ENCODE measurements at places on chromosomes 3 and 15.

- no peak for DNase-seq
These were observed 21.3 kb upstream of the BNC1 start for GRCh38 chr15:83305704-83306291.

- DNase-seq = no peak
These were observed 6.6 kb downstream of the TMEM212 start for GRCh38 chr3:171849617-171850319.

DNA sequence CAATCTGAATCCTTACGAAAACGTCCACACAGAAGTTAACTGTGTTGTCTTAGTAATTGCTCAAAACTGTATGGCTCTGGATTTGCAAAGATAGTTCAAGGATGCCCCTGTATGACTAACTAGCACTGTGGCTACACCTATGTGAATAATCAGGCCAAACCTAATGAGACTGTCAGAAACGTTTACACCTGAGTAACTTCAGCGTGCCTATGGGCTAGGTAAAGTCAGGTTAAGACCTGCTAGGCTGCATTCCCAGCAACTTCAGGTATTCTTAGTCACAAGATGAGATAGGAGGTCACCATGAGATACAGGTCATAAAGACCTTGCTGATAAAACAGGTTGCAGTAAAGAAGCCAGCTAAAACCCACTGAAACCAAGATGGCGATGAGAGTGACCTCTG, 87.8 kb upstream of the PLXND1 start:
- DNase-seq = no peak

DNA sequence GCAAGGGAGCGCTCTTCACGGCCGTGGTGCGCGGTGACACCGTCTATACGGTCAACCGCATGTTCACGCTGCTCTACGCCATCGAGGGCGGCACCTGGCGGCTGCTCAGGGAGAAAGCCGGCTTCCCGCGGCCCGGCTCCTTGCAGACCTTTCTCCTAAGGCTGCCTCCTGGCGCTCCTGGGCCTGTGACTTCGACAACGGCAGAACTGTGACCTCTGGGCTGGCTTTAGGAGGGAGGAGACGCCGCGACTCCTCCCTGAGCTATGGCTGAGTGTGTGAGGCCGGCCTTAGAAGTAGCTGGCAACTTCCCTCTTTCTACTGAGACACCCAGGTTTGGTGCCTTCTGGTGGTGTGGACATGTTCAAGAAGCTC, 1.4 kb downstream of the KBTBD13 start:
- DNase-seq = no peak

DNA sequence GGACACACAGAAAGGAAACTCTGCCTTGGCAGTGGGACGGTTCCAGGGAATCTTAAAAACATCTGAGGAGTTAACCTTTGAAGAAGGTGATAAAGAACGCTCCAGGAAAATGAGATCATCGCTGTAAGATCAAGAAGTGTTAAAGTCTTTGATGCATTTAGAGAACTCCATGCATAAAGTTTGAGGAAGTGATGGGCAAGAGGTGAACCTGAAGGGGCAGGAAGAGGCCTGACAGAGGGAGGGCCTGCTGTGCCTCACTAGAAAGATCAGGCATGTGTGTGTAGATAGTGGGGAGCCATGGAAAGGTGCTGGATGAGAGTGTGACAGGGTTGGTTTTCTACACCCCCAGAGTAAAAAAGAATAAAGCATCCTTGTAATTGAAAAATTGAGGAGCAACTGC, 889.2 kb downstream of the MCTP2 start:
- no peak for DNase-seq

DNA sequence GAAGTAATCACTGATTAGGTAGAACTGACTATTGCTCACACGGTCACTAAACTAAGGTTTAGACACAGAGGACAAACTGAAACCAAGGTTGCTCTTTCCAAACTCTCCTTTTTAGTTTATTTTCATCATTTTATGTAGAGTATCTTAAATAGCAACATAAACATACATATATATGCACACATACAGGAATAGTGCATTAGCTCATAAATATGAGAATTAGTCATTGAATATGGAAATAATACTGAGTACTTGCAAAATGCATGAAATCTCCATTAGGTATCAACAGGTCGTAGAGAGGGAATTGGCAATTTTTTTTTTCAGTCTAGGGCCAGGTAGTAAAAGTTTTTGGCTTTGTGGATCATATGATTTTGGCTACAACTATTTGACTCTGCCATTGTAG, 557.1 kb downstream of the NLGN1 start:
- no peak for DNase-seq

GRCh38 chr3:197306374-197307086, 8.1 kb upstream of the DLG1 start:
- DNase-seq = no peak

- DNase-seq = no peak
These were observed 461.5 kb downstream of the TUSC7 start for GRCh38 chr3:117171124-117171523.

GRCh38 chr15:29888646-29889045, 66.4 kb upstream of the TJP1 start:
- DNase-seq = peak; percentile 73

- no peak for DNase-seq
These were observed 169.7 kb upstream of the NR2F2 start for GRCh38 chr15:96160800-96161199.

GRCh38 chr3:107629566-107629965, 106.8 kb downstream of the BBX start:
- no peak for DNase-seq

- DNase-seq = no peak
These were observed 82.4 kb upstream of the ST3GAL6 start for GRCh38 chr3:98680723-98681122.

DNA sequence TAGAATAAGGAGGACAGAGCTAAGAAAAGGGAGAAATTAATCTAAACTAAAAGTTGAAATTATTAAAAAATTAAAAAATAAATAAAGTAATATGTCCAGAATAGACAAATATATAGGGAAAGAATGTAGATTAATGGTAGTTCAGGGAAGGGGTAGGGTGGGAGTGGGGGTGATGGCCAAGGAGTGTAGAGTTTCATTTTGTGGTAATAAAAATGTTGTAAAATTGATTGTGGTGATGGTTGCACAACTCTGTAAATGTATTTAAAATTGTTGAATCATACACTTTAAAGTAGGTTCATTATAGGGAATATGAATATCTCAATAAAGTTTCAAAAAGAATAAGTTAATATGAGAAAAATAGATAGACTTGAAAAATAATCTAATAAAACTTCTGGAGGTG, 21.0 kb upstream of the FNDC3B start:
- DNase-seq = no peak

DNA sequence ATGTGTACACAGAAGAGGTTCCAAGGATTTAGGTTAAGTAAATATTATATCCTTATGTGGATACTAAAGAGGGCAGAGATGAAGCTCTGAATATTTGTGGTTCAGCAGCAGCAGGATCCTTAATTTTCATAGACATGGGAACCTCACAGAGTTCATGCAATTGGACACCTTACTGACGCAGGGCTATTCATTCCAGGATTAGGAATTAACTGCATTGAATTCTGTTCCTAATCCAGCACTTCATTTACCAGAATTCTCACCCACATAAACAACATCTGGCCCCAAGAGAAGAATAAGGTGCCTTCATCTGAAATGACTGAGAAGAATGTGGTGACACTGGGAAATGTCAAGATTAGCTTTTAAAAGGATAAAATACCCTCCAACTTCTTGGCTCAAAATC, 62.4 kb downstream of the ADAMTS9 start:
- DNase-seq = no peak

GRCh38 chr3:191303596-191303995, 25.6 kb upstream of the CCDC50 start:
- peak; percentile 24 for DNase-seq

GRCh38 chr3:46372492-46373359, 2.0 kb downstream of the CCR5 start:
- no peak for DNase-seq

- DNase-seq = no peak
These were observed 72.8 kb downstream of the CPN2 start for GRCh38 chr3:194278186-194278845.

- no peak for DNase-seq
These were observed 475.4 kb downstream of the OCA2 start for GRCh38 chr15:27623560-27624305.

DNA sequence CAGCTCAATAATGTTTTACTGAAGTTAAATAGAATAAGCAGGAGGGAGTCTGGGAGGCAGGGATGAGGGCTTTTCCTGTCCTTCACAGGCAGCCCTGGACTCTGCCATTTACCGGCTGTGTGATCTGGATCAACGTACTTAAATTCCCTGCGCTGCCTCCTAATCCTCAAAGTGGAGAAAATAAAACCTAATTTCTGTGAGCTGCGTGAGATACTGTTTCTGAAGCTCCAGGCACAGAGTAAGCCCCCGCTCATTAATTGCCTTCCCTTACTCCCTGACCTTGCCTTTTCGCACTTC, 278 bp upstream of the PDIA5 start:
- no peak for DNase-seq

DNA sequence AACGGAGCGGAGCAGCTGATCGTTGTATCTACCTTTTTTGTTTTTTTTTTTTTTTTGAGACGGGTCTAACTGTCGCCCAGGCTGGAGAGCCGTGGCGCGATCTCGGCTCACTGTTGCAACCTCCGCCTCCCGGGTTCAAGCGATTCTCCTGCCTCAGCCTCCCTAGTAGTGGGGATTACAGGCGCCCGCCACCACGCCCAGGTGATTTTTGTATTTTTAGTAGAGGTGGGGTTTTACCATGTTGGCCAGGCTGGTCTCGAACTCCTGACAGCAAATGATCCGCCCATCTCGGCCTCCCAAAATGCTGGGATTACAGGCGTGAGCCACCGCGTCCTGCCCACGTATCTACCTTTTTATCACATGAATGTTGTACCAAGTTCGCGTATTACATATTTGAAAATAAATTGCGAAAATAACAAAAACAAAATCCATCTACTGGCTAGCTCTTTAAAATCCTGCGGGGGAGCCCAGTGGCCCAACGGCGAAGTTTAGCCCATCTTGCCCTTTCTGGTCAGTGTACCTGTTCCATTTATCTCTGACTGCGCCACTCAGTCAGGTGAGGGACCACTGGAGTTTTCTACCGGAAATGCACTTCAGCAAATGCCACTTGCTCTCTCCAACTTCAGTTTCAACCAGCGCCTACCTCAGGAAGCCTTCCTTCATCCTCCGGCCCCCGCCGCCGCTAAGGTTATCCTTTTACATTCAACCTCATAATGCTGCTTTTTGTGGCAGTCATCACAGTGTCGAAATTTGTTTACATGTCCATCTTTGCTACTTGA, 1.2 kb upstream of the EIF3J start:
- no peak for DNase-seq

Data from globus pallidus (tissue), 1 donor.